ENCODE measurements at places on chromosomes 11 and 22. TPM values are rescaled to one million over a fixed set of nuclear protein-coding genes. Genes with fewer than 3 reads are reported as not detected.

ARHGAP42 gene
- not detected for total RNA-seq

OR4D6 gene
- not detected for total RNA-seq

TENM4 gene
- total RNA-seq, result 0.02 TPM

MAPK8IP2 gene
- 0.17 TPM for total RNA-seq

MUC2 gene
- total RNA-seq, result not detected

RASSF7 gene
- total RNA-seq, result 22.4 TPM

CSNK2A3 gene
- total RNA-seq, result 1.1 TPM

KRTAP5-9 gene
- 0.24 TPM for total RNA-seq

EFCAB6 gene
- not detected for total RNA-seq

SLC22A9 gene
- not detected for total RNA-seq

PATE2 gene
- not detected for total RNA-seq

TEAD1 gene
- total RNA-seq, result 0.25 TPM

ELFN2 gene
- 0.17 TPM for total RNA-seq

GLB1L3 gene
- total RNA-seq, result 11.2 TPM

SOX6 gene
- 0.17 TPM for total RNA-seq

CTSF gene
- 1.2 TPM for total RNA-seq
